ENCODE measurements at places on chromosomes 3 and 15. TPM values are rescaled to one million over a fixed set of nuclear protein-coding genes. Genes with fewer than 3 reads are reported as not detected.

- no peak overlapping the region for H3K27ac ChIP-seq
- H3K27me3 ChIP-seq, result peaks cover 15% of the 10 kb centered on the region
- H3K36me3 ChIP-seq, result no peaks in the 10 kb centered on the region
- H3K4me3 ChIP-seq, result no peak overlapping the region
- no peaks in the 10 kb centered on the region for H3K4me1 ChIP-seq
These were observed 24.9 kb downstream of the PRR23E start for GRCh38 chr3:127217596-127218453.

DNA sequence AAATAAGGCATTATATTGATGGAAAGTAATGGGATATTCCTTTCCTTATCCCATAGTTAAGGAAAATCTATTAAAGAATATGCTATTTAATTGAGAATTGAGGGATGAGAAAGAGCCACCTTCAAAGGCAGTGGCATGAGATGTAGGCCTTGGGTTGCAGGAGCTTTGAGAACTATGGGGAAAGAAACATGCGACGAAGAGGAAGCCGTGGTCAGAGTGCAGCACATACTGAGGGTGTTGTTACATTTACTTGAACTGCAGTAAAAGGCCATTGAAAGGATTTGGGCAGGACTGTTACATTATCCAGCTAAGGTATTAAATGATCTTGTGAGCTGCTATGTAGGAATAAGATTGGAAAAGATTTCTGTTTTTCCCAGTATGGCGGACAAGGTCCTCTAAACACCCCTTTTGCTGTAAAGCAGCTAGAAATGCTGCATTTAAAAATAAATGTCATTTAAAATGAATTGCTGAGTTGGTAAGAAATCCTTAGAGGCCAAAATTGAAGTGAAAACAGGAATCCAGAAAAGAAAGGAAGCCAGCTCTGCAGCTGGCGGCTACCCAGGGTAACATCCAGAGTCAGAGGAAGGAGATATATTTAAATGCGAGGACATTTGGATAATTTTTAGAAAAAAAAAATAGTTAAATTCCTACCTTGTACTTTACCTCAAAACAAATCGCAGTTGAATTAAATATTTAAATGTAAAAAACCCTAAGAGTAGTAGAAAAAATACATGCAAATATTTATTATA lies 61.7 kb downstream of the IL1RAP start:
- H3K4me3 ChIP-seq, result no peak overlapping the region
- DNase-seq, result no peak

DNA sequence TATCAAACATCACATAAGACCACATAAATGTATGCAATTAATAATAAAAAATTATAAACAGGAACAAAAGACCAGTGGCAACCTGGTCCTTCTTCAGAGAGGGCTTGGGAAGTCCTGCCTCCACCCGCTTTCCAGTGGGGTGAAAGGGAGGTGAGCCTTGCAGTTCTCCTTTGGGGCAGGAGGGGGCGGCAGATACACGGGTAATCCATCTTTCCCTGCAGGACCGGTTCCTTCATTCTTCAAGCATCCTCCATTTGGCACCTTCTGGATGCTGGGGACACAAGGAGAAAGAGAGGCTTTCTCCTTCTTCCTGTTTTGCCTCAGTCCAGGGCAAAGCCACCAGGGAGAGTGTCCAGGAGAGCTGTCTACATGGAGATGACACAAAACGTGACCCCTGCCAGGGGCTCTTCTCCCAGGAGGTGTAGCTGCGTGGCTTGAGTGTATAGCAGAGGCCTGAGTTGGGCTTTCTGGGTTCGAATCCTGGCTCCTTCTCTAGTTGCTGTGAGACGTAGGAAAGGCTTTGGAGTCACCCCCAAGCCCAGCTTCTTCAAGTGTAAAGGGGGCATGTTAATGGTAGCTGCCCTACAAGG lies 23.2 kb downstream of the RPLP1 start:
- H3K27ac ChIP-seq, result no peak overlapping the region
- H3K4me1 ChIP-seq, result peaks cover 24% of the 10 kb centered on the region
- peak; percentile 81 for DNase-seq
- H3K4me3 ChIP-seq, result no peak overlapping the region
- peaks cover 6% of the 10 kb centered on the region for H3K36me3 ChIP-seq

DNA sequence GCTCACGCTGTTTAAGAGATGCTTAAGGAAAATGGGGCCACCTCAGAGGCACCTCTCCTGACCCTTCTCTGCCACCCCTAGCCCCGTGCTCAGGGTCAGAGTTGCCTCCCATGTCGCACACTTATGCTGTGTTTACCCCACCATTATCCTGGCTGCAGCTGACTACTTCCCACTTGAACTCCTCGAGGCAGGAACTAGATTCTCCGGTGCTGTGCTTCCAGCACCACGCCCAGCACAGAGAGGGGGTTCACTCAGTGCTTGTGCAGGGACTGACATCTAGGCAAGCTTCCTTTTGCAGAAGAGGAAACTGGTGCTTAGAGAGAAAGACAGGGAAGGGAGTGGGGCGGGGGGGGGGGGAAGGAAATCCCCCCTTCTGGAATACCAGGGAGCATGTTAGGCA lies 340.1 kb downstream of the RORA start:
- no peaks in the 10 kb centered on the region for H3K36me3 ChIP-seq
- H3K4me3 ChIP-seq, result no peak overlapping the region
- H3K27me3 ChIP-seq, result peaks cover 11% of the 10 kb centered on the region

- no peak for DNase-seq
- H3K4me3 ChIP-seq, result no peak overlapping the region
- no peak overlapping the region for H3K27ac ChIP-seq
- no peaks in the 10 kb centered on the region for H3K4me1 ChIP-seq
These were observed 66.1 kb upstream of the CTDSPL start for GRCh38 chr3:37795431-37796061.

GRCh38 chr15:68819495-68820294 lies 1.0 kb downstream of the ANP32A start:
- no peaks in the 10 kb centered on the region for H3K27me3 ChIP-seq
- H3K36me3 ChIP-seq, result peaks cover 6% of the 10 kb centered on the region
- peaks cover 42% of the 10 kb centered on the region for H3K4me1 ChIP-seq
- peak overlapping the region; percentile 93 for H3K27ac ChIP-seq

DNA sequence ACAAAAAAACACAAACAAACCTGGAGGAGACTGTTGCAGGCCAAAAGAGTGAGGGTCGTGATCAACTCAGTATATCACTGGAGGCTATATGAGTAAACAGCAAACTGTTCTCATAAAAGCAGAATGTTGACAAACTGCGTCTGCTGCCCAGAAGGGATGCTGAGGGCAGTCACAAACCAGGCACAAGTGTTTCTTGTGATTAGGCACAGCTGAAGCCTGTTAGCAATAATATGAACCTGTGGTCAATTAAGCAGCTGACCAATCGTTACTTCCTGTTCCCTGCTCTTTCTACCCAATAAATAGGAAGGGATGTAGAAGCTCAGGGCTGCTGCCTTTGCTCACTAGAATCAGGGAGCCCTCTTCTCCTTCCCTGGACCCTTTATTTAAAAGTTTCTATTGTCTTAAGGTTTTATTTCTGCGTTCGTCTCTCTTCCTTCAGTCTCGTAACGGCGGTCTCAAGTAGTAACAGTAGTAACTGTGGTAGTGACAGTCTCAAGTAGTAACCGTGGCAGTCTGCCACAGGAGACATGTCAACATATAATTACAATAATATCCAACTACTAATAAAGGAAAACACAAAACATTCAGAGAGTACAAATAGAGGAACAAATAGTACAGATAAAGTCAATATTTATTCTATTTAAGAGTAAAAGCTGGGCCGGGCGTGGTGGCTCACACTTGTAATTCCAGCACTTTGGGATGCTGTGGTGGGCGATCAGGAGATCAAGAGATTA lies 698.4 kb upstream of the CCDC54 start:
- H3K27ac ChIP-seq, result no peak overlapping the region
- H3K36me3 ChIP-seq, result no peaks in the 10 kb centered on the region
- no peak overlapping the region for H3K4me3 ChIP-seq
- no peak for DNase-seq
- no peaks in the 10 kb centered on the region for H3K27me3 ChIP-seq
- no peaks in the 10 kb centered on the region for H3K4me1 ChIP-seq

- peak overlapping the region; percentile 34 for H3K27ac ChIP-seq
- H3K4me1 ChIP-seq, result peaks cover 54% of the 10 kb centered on the region
- H3K36me3 ChIP-seq, result peaks cover 15% of the 10 kb centered on the region
- H3K4me3 ChIP-seq, result peak overlapping the region; percentile 27
These were observed 49.6 kb downstream of the RFTN1 start for GRCh38 chr3:16463914-16464313.

DNA sequence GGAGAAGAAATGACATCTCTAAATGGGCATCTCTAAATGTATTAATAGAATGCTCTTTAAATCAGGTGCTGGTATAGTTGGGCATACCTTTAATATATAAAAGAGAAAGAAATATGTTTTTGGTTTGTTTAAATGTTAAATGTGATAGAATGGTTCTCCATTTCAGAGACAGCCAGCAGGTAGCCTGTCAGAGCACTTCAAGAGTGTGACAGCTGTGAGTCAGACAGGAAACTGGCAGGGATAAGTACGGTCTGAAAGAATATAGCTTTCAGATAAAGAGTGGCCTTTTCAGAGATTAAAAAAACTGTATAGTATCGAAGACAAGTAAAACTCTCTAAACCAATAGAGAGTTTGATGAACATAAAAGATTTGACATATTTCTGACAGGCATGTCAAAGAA lies 654.1 kb downstream of the IGSF11 start:
- DNase-seq, result no peak
- H3K27ac ChIP-seq, result no peak overlapping the region
- no peaks in the 10 kb centered on the region for H3K27me3 ChIP-seq
- no peak overlapping the region for H3K4me3 ChIP-seq
- H3K36me3 ChIP-seq, result no peaks in the 10 kb centered on the region

- H3K4me1 ChIP-seq, result peaks cover 58% of the 10 kb centered on the region
- no peak overlapping the region for H3K27ac ChIP-seq
- H3K4me3 ChIP-seq, result no peak overlapping the region
These were observed 30.8 kb downstream of the CRYGS start for GRCh38 chr3:186513386-186513785.

- no peaks in the 10 kb centered on the region for H3K36me3 ChIP-seq
- H3K4me1 ChIP-seq, result no peaks in the 10 kb centered on the region
- no peak for DNase-seq
- H3K27me3 ChIP-seq, result no peaks in the 10 kb centered on the region
- H3K27ac ChIP-seq, result no peak overlapping the region
These were observed 101.1 kb upstream of the CCNL1 start for GRCh38 chr3:157261000-157261399.

GRCh38 chr3:197518881-197519421 lies 36.8 kb downstream of the BDH1 start:
- DNase-seq, result no peak
- peaks cover 5% of the 10 kb centered on the region for H3K36me3 ChIP-seq
- H3K27ac ChIP-seq, result peak overlapping the region; percentile 96
- peaks cover 28% of the 10 kb centered on the region for H3K4me1 ChIP-seq
- H3K27me3 ChIP-seq, result no peaks in the 10 kb centered on the region

- H3K27me3 ChIP-seq, result peaks cover 16% of the 10 kb centered on the region
- no peaks in the 10 kb centered on the region for H3K36me3 ChIP-seq
- peaks cover 20% of the 10 kb centered on the region for H3K4me1 ChIP-seq
- H3K4me3 ChIP-seq, result peak overlapping the region; percentile 26
- DNase-seq, result no peak
These were observed 149.8 kb downstream of the TMCO5A start for GRCh38 chr15:38084289-38084688.

DNA sequence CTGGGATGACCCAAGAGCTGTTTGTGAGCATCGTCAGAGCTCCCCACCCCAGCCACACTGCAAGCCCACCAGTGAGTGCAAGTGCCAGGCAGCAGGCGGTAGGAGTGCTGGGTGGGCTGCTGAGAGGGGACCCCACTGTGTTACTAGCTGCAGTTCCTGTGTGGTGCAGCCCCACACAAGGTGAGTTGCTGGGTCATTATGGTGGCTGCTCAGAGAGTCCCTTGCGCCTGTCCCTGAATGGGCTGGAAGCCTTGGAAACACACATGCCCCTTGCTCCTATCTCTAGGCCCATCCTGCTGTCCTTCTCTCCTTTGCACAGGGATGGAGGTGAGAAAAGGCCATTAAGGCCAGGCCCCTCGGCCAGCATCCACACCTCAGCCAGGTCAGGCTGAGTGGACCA lies 83.7 kb downstream of the SEC22A start:
- no peaks in the 10 kb centered on the region for H3K36me3 ChIP-seq
- H3K27ac ChIP-seq, result no peak overlapping the region
- no peaks in the 10 kb centered on the region for H3K4me1 ChIP-seq
- H3K27me3 ChIP-seq, result peaks cover under 1% of the 10 kb centered on the region

DNA sequence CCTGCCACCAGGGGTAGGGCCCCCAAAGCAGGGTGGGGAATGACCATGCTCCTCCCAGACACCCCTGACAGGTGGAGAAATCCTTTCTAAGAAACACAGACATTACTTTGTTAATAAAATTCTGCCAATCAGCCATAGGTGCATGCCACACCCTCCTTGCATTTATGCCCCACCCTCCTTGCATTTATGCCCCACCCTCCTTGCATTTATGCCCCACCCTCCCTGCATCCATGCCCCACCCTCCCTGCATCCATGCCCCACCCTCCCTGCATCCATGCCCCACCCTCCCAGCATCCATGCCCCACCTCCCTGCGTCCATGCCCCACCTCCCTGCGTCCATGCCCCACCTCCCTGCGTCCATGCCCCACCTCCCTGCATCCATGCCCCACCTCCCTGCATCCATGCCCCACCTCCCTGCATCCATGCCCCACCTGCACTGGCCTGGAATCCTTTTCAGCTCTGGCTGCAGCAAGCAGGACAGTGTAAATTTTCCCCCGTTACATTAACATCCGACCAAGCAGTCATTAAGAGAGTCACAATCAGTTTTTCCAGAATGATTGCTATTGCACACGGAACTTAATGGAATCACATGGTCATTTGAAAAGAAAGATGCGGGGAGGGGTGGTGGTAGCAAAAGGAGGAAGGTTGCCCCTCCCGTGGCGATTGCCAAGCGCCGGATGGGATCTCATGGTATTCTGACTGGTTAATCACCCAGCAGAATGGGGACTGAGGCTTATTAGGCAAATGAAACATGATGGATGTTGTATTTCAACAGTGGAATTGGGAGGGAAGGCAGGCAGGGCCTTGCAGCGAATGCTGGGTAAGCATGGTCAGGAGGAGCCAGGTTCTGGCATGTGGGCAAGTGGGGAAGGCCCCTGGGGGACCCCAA lies 91.2 kb downstream of the TLE3 start:
- peaks cover 8% of the 10 kb centered on the region for H3K36me3 ChIP-seq
- H3K27ac ChIP-seq, result no peak overlapping the region
- H3K4me1 ChIP-seq, result no peaks in the 10 kb centered on the region
- no peak overlapping the region for H3K4me3 ChIP-seq

GRCh38 chr15:59492389-59493377 lies 54.7 kb downstream of the FAM81A start:
- no peak overlapping the region for H3K4me3 ChIP-seq
- peaks cover 14% of the 10 kb centered on the region for H3K27me3 ChIP-seq
- no peak for DNase-seq
- peaks cover 5% of the 10 kb centered on the region for H3K4me1 ChIP-seq
- H3K27ac ChIP-seq, result no peak overlapping the region

KIF7 gene
- total RNA-seq, result 1.4 TPM

CCR1 gene
- 52.2 TPM for total RNA-seq

CELSR3 gene
- 4.4 TPM for total RNA-seq

THBS1 gene
- 0.38 TPM for total RNA-seq

PATL2 gene
- total RNA-seq, result 13.0 TPM

BMF gene
- total RNA-seq, result 4.6 TPM

IFRD2 gene
- 225 TPM for total RNA-seq

POPDC2 gene
- total RNA-seq, result 4.1 TPM

BLM gene
- total RNA-seq, result 58.7 TPM

Measured in natural killer cell treated with Interleukin-12 subunit alpha and Interleukin-12 subunit beta and Interleukin-15 and Interleukin-18, amount 100 ng/mL, for 72 hours (primary cell).